ENCODE measurements at places on chromosomes 11 and 22. TPM values are rescaled to one million over a fixed set of nuclear protein-coding genes. Genes with fewer than 3 reads are reported as not detected.

DNA sequence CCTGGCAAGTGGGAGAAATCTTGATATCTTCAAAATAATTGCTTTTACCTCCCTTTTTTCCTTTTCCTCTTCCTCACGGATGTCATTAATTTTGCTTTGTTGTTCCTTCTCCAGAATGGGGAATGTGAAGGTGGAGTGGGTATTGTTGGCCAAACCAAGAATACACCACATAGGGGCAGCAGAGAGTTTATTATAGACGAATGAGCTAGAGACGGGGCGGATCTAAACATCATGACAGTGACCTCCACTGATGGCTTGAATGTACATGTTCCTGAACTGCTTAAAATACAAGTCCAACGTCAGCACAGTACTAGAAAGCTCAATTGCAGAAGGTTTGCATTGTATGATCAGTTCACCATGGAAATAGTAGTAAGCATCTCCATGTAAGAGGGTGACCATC is 122.3 kb upstream of the SNX19 start:
- DNase-seq: no peak
- no peak overlapping the region for H3K27ac ChIP-seq
- no peaks in the 10 kb centered on the region for H3K36me3 ChIP-seq
- H3K4me1 ChIP-seq: no peaks in the 10 kb centered on the region

CEND1 gene
- total RNA-seq: 0.28 TPM

PIK3IP1 gene
- total RNA-seq: 26.5 TPM

DNA sequence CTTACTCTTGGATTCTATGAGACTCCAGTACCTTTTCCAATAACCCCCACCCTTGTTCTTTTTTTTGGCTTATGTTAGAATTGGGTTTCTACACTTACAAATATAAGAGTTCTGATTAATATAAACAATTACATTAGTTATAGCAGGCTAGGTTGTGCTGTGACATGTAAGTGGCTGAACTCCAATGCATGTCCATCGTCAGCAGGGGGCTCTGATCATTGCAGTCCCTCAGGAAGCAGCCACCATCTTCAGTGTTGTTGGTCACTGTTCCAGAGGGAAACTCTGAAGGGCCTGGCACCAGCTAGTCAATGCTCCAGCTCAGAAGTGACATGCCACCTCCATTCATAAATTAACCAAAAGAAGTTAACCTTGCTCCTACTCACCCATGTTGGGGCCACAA is 5.6 kb downstream of the LIPT2 start:
- no peak for DNase-seq
- no peak overlapping the region for H3K27ac ChIP-seq
- H3K4me3 ChIP-seq: no peak overlapping the region
- H3K27me3 ChIP-seq: no peaks in the 10 kb centered on the region
- peaks cover 7% of the 10 kb centered on the region for H3K4me1 ChIP-seq
- no peaks in the 10 kb centered on the region for H3K36me3 ChIP-seq

DNA sequence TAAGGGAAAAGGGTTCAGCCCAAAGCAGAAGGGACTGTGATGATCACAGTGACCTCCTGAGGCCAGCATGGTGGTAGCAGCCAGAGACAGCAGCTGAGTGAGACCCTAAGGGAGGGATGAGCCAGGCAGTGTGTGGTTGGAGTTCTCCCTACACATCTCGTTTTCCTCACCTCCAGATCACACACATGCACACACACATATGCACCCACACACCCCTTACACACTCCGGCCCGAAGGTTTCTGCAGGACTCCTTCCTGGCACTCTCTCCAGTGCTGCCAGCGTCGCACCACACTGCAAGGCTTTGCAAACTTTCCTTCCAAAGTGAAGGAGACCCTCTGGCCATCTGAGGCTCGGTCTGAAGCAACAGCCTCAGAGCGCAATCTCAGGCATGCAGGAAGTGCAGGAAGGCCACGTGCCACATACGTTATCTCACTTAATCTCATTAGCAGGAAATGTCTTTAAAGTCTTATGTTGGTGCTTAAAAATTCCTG is 26.9 kb upstream of the TP53I11 start:
- H3K4me3 ChIP-seq: no peak overlapping the region
- H3K27me3 ChIP-seq: no peaks in the 10 kb centered on the region
- H3K27ac ChIP-seq: peak overlapping the region; percentile 51
- DNase-seq: no peak
- peaks cover 42% of the 10 kb centered on the region for H3K4me1 ChIP-seq
- no peaks in the 10 kb centered on the region for H3K36me3 ChIP-seq

GRCh38 chr11:13259374-13259773 is 18.2 kb upstream of the BMAL1 start:
- H3K4me3 ChIP-seq: no peak overlapping the region
- no peaks in the 10 kb centered on the region for H3K36me3 ChIP-seq
- peaks cover 30% of the 10 kb centered on the region for H3K4me1 ChIP-seq
- H3K27me3 ChIP-seq: no peaks in the 10 kb centered on the region
- DNase-seq: no peak
- H3K27ac ChIP-seq: no peak overlapping the region

MMP10 gene
- not detected for total RNA-seq

GRCh38 chr11:121890377-121890776 is 225.6 kb downstream of the BLID start:
- H3K4me3 ChIP-seq: no peak overlapping the region
- no peaks in the 10 kb centered on the region for H3K27me3 ChIP-seq
- DNase-seq: no peak

BUD13 gene
- total RNA-seq: 7.7 TPM

Measured in heart right ventricle (tissue), 16 donors.